ENCODE measurements at places on chromosomes 4 and X.

- no peak for DNase-seq
Measured at GRCh38 chr4:83610729-83611128, 74.8 kb downstream of the GPAT3 start.

DNA sequence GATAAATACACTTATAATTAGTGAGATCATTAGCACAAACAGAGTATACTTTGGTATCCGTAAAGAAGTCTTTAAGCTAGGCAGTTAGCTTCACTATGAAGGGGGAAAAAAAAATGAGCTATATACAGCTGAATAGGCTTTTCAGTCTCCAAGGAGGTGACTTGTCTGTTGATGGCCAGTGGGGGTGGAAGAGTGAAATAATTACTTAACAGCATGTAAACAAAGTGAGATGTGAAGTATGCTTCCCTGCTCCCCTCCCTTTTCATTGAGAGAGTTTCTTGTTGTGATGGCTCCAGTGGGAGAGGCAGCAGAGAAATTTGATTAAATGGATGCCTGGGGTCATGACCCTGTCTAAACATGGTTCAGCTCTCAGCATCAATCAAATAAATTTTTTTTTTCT, 180.9 kb downstream of the DACH2 start:
- no peak for DNase-seq

DNA sequence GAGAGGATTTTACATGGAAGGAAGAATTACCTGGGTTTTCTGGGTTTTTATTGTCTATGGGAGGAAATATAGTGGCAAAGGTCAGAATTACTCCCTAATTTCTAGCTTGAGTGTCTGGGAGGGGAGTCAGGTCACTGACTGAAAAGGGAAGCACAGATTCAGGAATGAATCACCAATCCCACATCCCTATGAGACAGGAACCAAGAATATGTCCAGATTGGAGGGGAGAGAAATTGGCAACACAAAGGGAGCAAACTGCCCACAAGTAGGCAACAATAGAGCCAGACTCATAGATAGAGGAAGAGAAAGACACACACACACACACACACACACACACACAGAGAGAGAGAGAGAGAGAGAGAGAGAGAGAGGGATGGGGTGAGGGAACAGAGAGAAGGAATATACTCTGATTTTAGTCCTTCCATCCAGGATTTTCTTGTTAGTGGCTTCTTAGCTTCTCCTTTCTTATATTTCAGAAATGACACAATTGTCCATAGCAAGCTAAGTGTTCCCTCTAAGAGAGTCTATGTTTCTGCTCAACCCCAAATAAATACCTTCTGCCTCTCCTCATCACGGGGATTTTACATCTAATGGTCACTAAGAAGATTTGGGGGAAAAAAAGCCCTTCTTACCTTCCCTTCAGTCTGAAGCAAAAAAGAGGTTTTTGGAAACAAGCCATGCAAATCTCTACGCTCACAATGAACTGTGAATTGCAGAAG, 12.0 kb downstream of the P2RY10 start:
- no peak for DNase-seq

- DNase-seq, result no peak
Measured at GRCh38 chr4:139337612-139338011, 35.3 kb upstream of the NDUFC1 start.

- DNase-seq, result no peak
Measured at GRCh38 chr4:94700298-94700697, 57.5 kb upstream of the BMPR1B start.

- peak; percentile 11 for DNase-seq
Measured at GRCh38 chrX:21745756-21746155, 12.2 kb downstream of the SMPX start.

DNA sequence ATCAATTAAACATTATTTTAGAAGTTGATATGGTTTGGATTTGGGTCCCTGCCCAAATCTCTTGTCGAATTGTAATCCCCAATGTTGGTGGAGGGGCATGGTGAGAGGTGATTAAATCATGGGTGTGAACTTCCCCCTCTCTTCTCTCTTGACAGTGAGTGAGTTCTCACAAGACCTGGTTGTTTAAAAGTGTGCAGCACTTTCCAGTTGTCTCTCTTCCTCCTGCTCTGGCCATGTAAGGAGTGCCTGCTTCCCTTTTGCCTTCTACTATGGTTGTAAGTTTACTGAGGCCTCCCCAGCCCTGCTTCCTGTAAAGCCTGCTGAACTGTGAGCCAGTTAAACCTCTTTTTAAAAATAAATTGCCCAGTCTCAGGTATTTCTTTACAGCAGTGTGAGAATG, 141.4 kb downstream of the GALNTL6 start:
- no peak for DNase-seq

DNA sequence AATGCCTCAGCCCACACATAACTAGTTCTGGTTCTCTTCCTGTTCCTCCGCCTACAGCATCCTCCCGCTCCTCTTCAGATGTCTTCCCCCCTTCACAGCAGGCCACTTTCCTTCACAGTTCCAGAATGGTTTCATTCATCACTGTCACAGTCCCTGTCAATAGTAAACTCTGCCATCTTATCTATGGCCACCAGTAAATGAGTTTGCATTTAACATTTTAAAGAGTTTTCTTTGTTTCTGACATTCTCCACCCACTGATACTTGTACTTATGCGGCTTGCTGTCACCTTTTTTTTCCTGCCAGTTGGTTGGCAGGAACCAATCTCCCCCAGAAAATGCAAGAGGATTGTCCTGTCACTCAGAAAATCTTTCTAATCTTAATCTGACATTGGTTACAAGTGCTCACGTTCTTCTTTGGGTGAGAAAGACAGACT, 114.1 kb downstream of the GLUD2 start:
- no peak for DNase-seq

DNA sequence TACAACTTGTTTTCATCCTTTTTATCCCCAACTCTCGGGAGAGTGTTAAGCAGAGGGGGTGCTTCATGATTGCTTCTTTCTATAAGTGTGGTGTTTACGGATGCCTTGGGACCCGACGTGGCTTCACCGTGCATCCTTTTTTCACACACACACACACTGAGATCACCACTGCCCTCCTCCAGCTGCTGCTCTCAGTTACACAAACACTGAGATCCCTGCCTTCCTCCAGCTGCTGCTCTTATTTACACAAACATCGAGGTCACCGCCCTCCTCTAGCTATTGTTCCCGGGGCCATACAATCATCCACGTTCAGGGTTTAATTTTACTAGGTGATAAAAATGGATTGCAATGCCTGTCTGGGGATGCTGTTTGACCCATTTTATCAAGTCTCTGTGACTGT, 155.4 kb upstream of the FAM9B start:
- no peak for DNase-seq

GRCh38 chr4:6909970-6910339, 329 bp downstream of the TBC1D14 start:
- DNase-seq, result peak; percentile 10

DNA sequence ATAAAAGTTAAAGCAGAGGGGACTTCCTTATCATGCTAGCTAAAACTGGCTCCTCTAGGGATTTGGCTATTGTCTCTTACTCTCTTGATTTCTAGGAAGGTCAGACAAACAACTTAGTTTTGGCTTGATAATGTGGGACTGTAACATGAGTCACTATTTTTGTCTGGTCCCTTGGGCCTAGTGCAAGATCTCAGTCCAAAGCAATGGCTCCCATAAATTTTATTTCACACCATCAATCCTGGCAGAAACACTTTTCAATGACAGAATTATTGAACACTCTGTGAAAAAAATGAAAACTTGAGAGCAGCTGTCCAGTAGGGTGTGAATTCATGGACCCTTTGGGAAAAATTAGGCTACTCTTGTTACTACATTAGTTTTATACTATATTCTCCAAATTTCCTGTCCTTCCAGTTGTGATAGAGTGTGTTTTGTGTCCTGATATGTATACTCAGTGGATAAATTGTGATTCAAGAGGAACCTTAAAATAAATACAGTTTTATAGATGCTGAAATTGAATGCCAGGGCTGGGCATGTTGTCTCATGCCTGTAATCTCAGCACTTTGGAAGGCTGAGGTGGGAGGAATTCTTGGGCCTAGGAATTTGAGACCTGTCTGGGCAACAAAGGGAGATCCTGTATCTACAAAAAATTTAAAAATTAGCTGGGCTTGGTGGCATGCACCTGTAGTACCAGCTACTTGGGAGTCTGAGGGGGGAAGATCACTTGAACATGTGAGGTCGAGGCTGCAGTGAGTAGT, 10.8 kb upstream of the SNCA start:
- no peak for DNase-seq

GRCh38 chr4:1602655-1603412, 81.3 kb downstream of the FAM53A start:
- DNase-seq, result no peak

Measured in T follicular helper cell (primary cell).